Mesangial cell (primary cell): ENCODE measurements at places on chromosomes 6 and 20. TPM values are rescaled to one million over a fixed set of nuclear protein-coding genes. Genes with fewer than 3 reads are reported as not detected.

GLP1R gene
- not detected in 2 replicates for total RNA-seq

SLC22A7 gene
- total RNA-seq, result not detected in 2 replicates

PRSS16 gene
- 2.0 and 4.1 TPM in 2 replicates for total RNA-seq

SMIM13 gene
- 6.8 and 9.8 TPM in 2 replicates for total RNA-seq

ZSCAN23 gene
- total RNA-seq, result 0.65 and 7.4 TPM in 2 replicates

MAPK13 gene
- 19.1 and 22.4 TPM in 2 replicates for total RNA-seq

SPATA25 gene
- total RNA-seq, result 0.16 and 1.1 TPM in 2 replicates

ABHD16B gene
- not detected in 2 replicates for total RNA-seq

VWA7 gene
- total RNA-seq, result 0.81 and 9.8 TPM in 2 replicates

ENPP5 gene
- total RNA-seq, result 0.81 and 3.8 TPM in 2 replicates

SPTLC3 gene
- total RNA-seq, result 3.7 and 8.7 TPM in 2 replicates

IPCEF1 gene
- total RNA-seq, result 0.33 and 0.51 TPM in 2 replicates

RIPOR3 gene
- total RNA-seq, result 0.33 and 0.63 TPM in 2 replicates

GPX5 gene
- not detected in 2 replicates for total RNA-seq

FAM217A gene
- not detected in 2 replicates for total RNA-seq

DEFB124 gene
- total RNA-seq, result not detected in 2 replicates

FERMT1 gene
- total RNA-seq, result 5.6 and 12.7 TPM in 2 replicates

CPXM1 gene
- 50.2 and 158 TPM in 2 replicates for total RNA-seq

SIRPB1 gene
- 4.1 and 6.2 TPM in 2 replicates for total RNA-seq

APMAP gene
- 104 and 111 TPM in 2 replicates for total RNA-seq

OPN5 gene
- total RNA-seq, result not detected in 2 replicates

CST4 gene
- total RNA-seq, result not detected in 2 replicates

OR5V1 gene
- not detected in 2 replicates for total RNA-seq

BHLHE23 gene
- not detected in 2 replicates for total RNA-seq

TRIM31 gene
- not detected in 2 replicates for total RNA-seq

CUTA gene
- total RNA-seq, result 267 and 351 TPM in 2 replicates

CST2 gene
- total RNA-seq, result 1.5 and 17.5 TPM in 2 replicates

POU5F1 gene
- 4.4 and 7.2 TPM in 2 replicates for total RNA-seq
